Fibroblast of pulmonary artery (primary cell): ENCODE measurements at places on chromosomes 4 and X.

- DNase-seq, result no peak
These were observed 1.6 kb upstream of the LIN54 start for GRCh38 chr4:83012200-83012686.

DNA sequence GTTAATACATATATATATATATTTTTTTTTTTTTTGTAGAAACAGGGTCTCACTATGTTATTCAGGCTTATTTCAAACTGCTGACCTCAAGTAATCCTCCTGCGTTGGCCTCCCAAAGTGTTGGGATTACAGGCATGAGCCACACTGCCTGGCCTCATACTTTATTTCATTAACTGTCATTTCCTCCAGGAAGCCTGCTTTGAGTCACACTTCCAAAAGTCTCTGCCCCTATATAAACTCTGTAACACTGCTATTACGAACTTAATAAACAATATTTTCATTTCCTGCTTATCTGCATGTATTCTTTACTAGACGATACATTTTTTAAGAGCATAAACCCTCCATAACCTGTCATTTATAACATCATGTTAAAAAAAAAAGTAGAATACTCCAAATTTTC is 167.2 kb downstream of the WDFY3 start:
- peak; percentile 17 for DNase-seq

- peak; percentile 65 for DNase-seq
These were observed 23.2 kb downstream of the TNIP3 start for GRCh38 chr4:121140716-121141460.

- no peak for DNase-seq
These were observed 182.3 kb downstream of the RPA4 start for GRCh38 chrX:97065973-97066372.

GRCh38 chr4:147103403-147103946 is 157.8 kb upstream of the TTC29 start:
- DNase-seq, result peak; percentile 96

GRCh38 chr4:52600275-52600674 is 58.8 kb downstream of the USP46 start:
- DNase-seq, result no peak

GRCh38 chr4:3387154-3387942 is 54.4 kb upstream of the HGFAC start:
- DNase-seq, result no peak

- DNase-seq, result no peak
These were observed 212.3 kb downstream of the DCAF12L2 start for GRCh38 chrX:125953814-125954213.

DNA sequence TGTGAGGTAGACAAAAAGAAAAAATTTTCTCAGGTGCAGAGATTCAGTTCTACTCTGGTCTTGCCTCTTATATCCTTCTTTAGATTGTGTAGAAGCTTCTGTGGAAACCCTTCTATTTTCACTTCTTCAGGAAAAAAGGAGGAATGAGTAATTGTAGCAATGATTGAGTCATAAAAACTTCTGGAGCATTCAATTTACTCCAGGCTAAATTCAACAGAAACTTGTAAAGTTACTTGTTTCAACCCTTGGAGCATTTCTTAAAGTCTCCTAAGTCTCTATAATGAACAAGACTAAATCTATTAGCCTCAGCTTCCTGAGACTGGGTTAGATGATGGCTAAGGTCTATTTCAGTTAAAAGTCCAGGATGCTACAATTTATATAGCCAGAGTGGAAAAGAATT is 29.9 kb downstream of the BOD1L1 start:
- DNase-seq, result peak; percentile 5

- no peak for DNase-seq
These were observed 559 bp downstream of the SLC9A7 start for GRCh38 chrX:46758163-46758955.

DNA sequence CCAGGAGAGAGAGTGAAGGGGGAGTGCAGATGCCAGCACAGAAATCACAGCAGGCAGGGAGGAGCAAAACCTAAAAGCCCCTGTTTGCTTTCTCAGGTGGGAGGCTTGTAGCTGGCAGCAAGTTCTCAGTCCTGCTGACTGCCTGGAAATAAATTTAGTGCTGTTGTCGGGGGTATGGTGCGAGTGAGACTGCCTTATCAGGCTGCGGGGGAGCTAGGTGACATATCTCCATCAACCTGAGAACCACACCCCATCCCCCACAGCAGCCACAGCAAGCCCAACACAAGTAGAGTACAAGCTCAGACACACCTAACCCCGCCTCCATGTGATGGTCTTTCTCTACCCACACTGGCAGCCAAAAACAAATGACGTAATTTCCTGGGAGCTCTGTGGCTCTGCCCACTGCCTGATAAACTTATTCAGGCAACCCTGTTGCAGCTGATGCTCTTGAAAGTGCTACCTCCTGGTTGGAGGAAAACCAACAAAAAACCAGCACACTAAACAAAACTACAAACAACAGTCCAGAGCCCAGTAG is 953.4 kb upstream of the NDST4 start:
- no peak for DNase-seq

DNA sequence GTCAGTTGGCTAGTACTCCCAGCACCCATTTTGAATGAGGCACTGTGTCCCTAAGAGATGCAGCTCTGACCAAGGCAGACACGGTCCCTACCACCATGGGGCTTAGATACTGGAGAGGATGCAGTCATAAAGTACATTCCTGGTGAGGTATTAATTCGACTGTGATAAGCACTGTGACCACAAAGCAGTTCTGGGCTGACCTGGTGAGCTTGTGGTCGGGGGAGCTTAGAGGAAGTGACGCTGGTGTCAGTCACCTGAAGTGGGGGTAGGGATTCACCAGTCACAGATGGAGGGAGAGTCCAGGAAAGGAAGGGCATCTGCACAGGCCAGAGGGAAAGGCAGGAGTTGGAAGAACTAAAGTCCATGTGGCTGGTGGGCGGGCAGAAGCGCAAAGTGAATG is 15.8 kb upstream of the CLTRN start:
- peak; percentile 37 for DNase-seq

DNA sequence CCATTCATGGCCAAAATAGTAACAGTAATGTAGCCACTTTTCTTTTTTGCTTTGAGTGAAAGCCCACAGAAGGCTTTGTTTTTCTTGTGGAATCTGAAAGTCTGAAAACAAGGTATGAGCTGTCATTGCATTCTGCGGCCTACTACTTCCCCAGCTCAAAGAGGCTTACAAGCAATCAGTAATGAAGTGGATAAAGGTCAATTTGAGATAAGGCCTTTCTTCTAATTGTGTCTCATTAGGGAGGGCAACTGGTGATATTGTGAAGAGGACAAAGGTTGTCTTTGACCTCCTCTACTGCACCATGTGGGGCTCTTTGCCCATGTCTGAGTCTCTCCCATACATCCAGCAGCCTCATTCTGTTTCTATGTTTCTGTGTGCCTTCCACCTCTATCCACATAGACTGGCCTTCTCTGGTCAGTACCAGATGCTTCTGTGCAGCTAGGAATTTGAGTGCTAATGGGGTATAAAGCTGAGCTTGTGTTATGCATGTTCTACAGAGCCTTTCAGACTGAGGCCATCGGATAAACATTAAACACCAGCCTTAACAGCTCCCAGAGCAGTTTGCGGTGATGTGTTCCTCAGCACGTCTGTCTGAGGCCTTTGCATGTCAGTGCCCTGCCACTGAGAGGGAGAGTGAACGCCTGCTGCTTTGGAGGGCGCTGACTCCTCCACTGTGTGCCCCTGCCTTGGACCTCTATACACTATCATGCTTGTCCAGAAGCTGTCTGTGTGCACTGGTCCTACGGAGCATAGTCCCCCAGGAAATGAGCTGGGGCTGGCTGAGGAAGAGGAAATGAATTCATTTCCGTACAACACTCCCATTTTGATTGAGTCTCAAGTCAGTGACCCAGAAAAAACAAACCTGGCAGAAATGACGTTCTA is 80.2 kb downstream of the SH2D1A start:
- DNase-seq, result no peak

DNA sequence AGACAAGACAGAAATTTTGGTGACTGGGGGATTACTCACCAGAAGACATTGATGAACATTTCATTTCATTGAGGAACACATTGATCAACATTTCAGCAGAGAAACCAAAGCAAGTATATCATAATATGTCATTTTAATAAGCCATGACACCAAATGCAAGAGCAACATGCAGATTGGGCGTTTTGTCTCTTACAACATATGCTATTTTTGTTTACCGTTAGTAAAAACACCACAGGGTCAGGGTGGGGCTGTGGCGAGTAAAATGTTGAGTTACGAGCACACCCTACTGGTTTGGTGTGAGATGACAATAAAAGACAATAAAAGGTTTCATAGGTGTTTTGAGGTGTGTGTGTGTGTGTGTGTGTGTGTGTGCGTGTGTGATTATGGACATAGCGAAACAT is 294.5 kb downstream of the PDGFC start:
- DNase-seq, result peak; percentile 65

- no peak for DNase-seq
These were observed 42.8 kb downstream of the MAGEB17 start for GRCh38 chrX:16210061-16210460.

- no peak for DNase-seq
These were observed 180.3 kb upstream of the GATB start for GRCh38 chr4:151940926-151941617.

DNA sequence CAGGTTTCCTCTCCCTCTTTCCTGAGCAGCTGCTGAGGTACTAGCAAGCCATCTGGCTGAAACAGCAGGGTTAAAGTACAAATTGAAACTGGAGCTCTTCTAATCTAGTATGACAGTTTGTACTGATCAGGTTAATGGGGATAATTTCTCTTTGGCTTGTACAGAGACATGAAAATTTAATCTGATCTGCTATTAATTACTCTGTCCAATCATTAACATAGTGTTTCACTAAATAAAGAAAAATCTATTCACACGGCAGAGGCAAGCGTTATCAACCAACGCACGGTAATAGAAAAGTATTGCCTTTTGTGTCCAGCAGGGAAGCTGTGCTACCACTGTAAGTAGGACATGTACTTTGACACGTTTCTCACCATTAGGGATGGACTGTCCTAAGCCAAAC is 71.1 kb downstream of the IGSF1 start:
- no peak for DNase-seq

DNA sequence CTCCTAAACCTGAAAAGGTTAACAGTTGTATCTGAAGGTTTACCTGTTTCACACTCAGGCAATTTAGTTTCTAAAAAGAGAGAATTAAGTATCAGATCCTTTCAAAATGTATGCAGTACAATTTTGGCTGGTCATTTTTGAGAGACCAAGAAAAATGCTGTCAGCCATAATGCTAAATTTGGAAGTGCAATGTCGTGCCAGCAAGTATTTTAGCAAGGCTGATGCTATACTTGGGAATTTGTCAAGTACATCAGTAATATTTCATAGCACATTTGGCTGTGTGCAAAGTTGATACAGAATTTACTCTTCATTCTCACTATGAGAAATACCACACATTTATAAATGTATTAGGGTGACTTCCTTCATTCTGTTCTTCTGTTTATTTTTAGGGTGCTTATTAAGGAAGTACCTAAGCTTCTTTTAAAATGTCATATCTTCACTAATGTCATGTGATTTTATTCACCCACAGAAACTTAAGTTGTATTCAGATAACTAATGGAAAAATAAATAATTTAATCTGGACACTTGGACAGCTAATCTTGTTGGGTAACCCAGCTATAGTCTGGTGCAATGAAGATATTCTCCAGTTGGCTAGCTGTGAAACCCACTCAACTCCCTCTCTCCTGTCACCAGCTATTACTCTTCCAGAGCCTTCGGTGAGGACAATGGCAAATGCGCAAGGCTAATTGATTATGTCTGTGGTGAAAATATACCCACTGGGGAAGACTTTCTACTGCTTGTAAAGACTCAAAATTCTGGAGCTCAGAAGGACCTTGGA is 84.2 kb upstream of the TLL1 start:
- no peak for DNase-seq

GRCh38 chr4:113411496-113411938 is 350.0 kb downstream of the CAMK2D start:
- DNase-seq, result peak; percentile 93

- DNase-seq, result no peak
These were observed 150.6 kb downstream of the POU3F4 start for GRCh38 chrX:83658731-83659130.

DNA sequence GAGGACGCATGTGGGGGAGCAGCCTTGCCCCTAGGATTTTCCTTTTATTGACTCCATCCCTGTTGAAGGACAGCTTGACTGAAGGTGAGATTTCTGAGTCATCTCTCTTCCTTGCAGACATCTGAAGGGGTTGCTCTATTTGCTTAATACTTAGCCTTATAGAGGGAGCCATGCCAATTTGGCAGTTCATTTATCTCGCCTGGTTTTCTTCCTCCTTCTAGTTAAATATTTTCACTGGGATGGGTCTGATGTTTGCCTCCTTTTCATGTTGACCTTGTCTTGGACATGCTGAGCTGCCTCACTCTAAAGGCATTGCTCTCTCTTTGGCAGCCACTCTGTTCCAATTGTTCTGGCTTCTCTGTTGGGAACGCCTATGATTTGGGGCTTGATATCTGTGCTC is 151.0 kb upstream of the PSAPL1 start:
- no peak for DNase-seq

- no peak for DNase-seq
These were observed 654.8 kb upstream of the CPEB2 start for GRCh38 chr4:14347526-14347925.

- no peak for DNase-seq
These were observed 741 bp downstream of the FAM47E start for GRCh38 chr4:76252271-76252653.

GRCh38 chrX:139972629-139973624 is 7.6 kb upstream of the CXorf66 start:
- no peak for DNase-seq

- DNase-seq, result peak; percentile 94
These were observed 30.4 kb downstream of the FAT1 start for GRCh38 chr4:186693159-186693815.

GRCh38 chr4:174307694-174308093 is 24.0 kb downstream of the CEP44 start:
- DNase-seq, result no peak

- DNase-seq, result no peak
These were observed 161.5 kb upstream of the EPHA5 start for GRCh38 chr4:65831828-65832227.

- DNase-seq, result no peak
These were observed 10.6 kb downstream of the NYX start for GRCh38 chrX:41457613-41458192.

GRCh38 chr4:7375427-7375826 is 59.3 kb downstream of the PSAPL1 start:
- no peak for DNase-seq

- DNase-seq, result no peak
These were observed 29.8 kb downstream of the CD99L2 start for GRCh38 chrX:150868625-150869024.

DNA sequence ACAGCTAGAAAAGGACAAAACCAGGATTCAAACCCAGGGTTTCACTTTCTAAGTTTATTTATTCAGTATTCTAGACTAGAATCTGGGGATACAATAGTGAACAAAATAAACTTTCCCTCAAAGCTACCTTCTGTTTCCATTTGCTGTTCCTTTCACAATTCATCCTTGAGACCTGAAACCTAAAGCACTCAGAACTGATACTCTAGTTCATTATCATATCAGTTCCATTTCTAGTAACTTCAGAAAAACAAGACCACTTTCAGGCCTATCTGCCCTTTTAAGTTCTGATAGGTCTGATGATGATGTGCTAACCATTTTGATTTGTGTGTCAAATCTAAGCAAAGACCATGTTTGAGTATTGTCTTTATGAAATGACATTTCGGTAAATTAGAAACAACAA is 7.8 kb upstream of the XK start:
- no peak for DNase-seq
